ENCODE measurements at places on chromosomes 6 and 20. TPM values are rescaled to one million over a fixed set of nuclear protein-coding genes. Genes with fewer than 3 reads are reported as not detected.

Gene CALHM4
- not detected for polyA plus RNA-seq

Gene CLVS2
- polyA plus RNA-seq = not detected

- H3K27me3 ChIP-seq = no peaks in the 10 kb centered on the region
- no peak overlapping the region for H3K4me3 ChIP-seq
- no peak for DNase-seq
- no peaks in the 10 kb centered on the region for H3K4me1 ChIP-seq
Observed at GRCh38 chr6:87633851-87634250, 43.9 kb downstream of the ORC3 start.

GRCh38 chr20:6838181-6838826 is 70.8 kb downstream of the BMP2 start:
- no peak for DNase-seq
- no peaks in the 10 kb centered on the region for H3K4me1 ChIP-seq
- no peak overlapping the region for H3K27ac ChIP-seq
- H3K27me3 ChIP-seq = no peaks in the 10 kb centered on the region
- no peak overlapping the region for H3K4me3 ChIP-seq

Gene TPBG
- 1.7 TPM for polyA plus RNA-seq

DNA sequence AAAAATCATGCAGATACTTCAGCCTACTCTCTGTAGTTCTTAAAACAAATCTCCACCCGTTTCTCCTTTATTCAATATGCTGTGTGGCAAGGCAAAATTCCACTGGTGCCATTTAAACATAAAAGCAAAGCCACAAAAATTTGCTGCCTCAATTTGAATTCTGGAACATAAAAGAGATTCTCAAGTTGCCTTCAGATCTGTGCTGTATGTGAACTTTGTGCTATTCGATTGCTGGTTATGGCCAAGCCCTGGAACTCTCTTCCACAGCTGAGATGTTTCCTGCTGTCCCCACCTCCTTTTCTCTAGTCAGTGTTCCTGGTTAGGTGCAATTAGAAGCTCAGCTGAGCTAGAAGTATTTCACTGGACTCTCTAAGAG is 395.3 kb upstream of the BTBD3 start:
- H3K27me3 ChIP-seq = no peaks in the 10 kb centered on the region
- H3K4me3 ChIP-seq = no peak overlapping the region
- H3K36me3 ChIP-seq = no peaks in the 10 kb centered on the region

GRCh38 chr6:134071846-134072245 is 19.4 kb upstream of the SLC2A12 start:
- no peaks in the 10 kb centered on the region for H3K27me3 ChIP-seq
- H3K36me3 ChIP-seq = no peaks in the 10 kb centered on the region
- no peak overlapping the region for H3K4me3 ChIP-seq
- DNase-seq = no peak
- H3K4me1 ChIP-seq = no peaks in the 10 kb centered on the region

Gene CFAP61
- not detected for polyA plus RNA-seq

GRCh38 chr6:75947935-75948334 is 124.5 kb downstream of the IMPG1 start:
- H3K27me3 ChIP-seq = no peaks in the 10 kb centered on the region
- no peak overlapping the region for H3K4me3 ChIP-seq
- H3K4me1 ChIP-seq = no peaks in the 10 kb centered on the region
- no peak for DNase-seq
- H3K27ac ChIP-seq = no peak overlapping the region

Gene SLC17A3
- not detected for polyA plus RNA-seq

DNA sequence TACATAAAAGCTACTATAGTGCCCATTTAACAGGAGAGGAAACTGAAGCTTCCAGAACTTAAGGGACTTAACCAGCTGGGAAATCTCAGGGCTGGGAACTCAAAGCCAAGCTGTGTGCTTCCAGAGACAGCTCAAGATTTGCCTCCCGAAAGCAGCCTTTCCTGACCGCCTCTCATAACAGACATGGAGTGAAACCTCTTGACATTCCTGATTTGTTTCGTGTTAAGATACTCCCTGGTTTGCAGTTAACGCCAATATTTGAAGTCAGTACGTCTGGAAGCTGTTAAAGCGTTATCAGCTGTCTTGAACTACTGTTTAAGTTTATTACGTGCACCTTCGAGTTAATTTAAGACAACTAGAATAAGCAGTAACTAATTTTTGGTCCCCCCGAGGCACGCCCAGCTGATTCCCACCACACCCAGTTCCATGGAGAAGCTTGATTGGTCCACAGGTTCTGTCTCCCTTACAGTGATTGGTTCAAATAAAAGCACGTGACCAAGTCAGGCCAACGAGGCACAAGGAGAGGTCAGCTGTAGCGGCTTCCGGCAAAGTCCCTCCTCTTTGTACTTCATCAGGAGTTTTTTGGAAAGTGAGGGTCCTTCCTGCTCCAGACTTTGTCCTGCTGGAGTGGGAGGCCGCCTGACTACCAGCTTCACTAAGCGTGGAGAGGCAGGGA is 8.9 kb upstream of the TCP11 start:
- no peaks in the 10 kb centered on the region for H3K36me3 ChIP-seq
- DNase-seq = no peak
- no peaks in the 10 kb centered on the region for H3K27me3 ChIP-seq
- no peak overlapping the region for H3K27ac ChIP-seq
- no peaks in the 10 kb centered on the region for H3K4me1 ChIP-seq
- H3K4me3 ChIP-seq = no peak overlapping the region

- no peaks in the 10 kb centered on the region for H3K36me3 ChIP-seq
- H3K4me1 ChIP-seq = peaks cover 44% of the 10 kb centered on the region
- peak; percentile 37 for DNase-seq
- H3K4me3 ChIP-seq = no peak overlapping the region
- H3K27me3 ChIP-seq = no peaks in the 10 kb centered on the region
- H3K27ac ChIP-seq = no peak overlapping the region
Observed at GRCh38 chr6:41439524-41440418, 104.4 kb downstream of the NCR2 start.

Gene BHLHE23
- not detected for polyA plus RNA-seq

- no peak overlapping the region for H3K27ac ChIP-seq
- H3K36me3 ChIP-seq = no peaks in the 10 kb centered on the region
- no peaks in the 10 kb centered on the region for H3K27me3 ChIP-seq
Observed at GRCh38 chr6:31610968-31611367, 4.1 kb upstream of the AIF1 start.

- DNase-seq = no peak
- H3K27me3 ChIP-seq = no peaks in the 10 kb centered on the region
- no peak overlapping the region for H3K27ac ChIP-seq
- H3K36me3 ChIP-seq = no peaks in the 10 kb centered on the region
- no peak overlapping the region for H3K4me3 ChIP-seq
Observed at GRCh38 chr6:68718385-68719073, 83.4 kb downstream of the ADGRB3 start.

Gene OOEP
- polyA plus RNA-seq = 0.28 TPM

DNA sequence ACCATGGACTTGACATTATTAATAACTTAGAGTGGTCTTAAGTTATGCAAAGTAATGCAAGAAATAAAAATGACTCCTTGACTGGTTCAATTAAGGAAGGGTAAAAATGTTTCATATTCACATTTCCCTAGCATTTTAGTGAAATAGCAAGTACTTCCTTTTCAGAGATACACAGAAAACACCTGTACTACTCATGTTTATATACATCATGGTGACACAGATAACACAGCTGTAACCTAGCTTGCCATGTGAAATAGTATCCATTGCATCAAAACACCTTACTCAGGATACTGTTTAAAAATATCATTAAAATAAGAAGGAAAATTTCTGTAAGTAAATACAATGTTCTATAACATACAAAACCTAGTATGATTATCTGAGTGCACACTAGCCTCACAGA is 102.4 kb downstream of the AHI1 start:
- H3K27me3 ChIP-seq = no peaks in the 10 kb centered on the region
- DNase-seq = no peak
- no peaks in the 10 kb centered on the region for H3K36me3 ChIP-seq
- H3K4me3 ChIP-seq = no peak overlapping the region

DNA sequence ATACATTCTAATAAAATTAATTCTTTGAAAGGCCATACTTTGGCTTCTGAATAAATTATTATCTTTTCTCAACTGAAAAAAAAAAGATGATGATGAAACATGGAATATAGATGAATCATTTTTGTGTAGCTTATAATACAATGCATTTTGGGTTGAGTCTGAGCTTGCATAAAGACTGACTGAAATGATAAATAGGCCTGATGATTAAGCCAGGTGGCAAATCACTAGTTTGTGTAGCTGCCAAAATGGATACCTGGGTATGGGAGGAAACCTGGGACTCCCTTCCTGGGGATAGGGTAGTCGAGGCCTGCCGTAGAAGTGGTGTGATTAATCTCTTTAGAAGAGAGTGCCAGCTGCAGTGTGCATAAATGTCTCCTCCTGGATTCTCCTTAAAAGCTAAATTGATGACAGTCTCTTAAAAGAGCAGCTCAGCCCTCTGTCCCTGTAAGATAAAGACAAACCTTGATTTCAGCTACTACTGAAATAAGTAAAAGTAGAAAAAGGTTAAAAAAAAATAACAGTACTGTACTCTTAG is 275.1 kb downstream of the GRIK2 start:
- no peaks in the 10 kb centered on the region for H3K36me3 ChIP-seq
- no peak for DNase-seq
- no peak overlapping the region for H3K27ac ChIP-seq
- H3K27me3 ChIP-seq = no peaks in the 10 kb centered on the region
- H3K4me3 ChIP-seq = no peak overlapping the region
- H3K4me1 ChIP-seq = no peaks in the 10 kb centered on the region

GRCh38 chr20:18633411-18633810 is 45.6 kb downstream of the DTD1 start:
- DNase-seq = no peak
- H3K27ac ChIP-seq = no peak overlapping the region
- H3K27me3 ChIP-seq = no peaks in the 10 kb centered on the region
- no peaks in the 10 kb centered on the region for H3K4me1 ChIP-seq
- peaks cover 3% of the 10 kb centered on the region for H3K36me3 ChIP-seq

- peak overlapping the region; percentile 30 for H3K4me3 ChIP-seq
- no peak for DNase-seq
- H3K36me3 ChIP-seq = no peaks in the 10 kb centered on the region
- peaks cover 31% of the 10 kb centered on the region for H3K27me3 ChIP-seq
- H3K4me1 ChIP-seq = peaks cover 13% of the 10 kb centered on the region
- H3K27ac ChIP-seq = no peak overlapping the region
Observed at GRCh38 chr6:108133594-108134179, 32.1 kb upstream of the NR2E1 start.

Gene PRR18
- polyA plus RNA-seq = not detected

- peaks cover 3% of the 10 kb centered on the region for H3K27me3 ChIP-seq
- no peaks in the 10 kb centered on the region for H3K4me1 ChIP-seq
- no peak overlapping the region for H3K4me3 ChIP-seq
- no peaks in the 10 kb centered on the region for H3K36me3 ChIP-seq
- H3K27ac ChIP-seq = no peak overlapping the region
Observed at GRCh38 chr20:51106011-51106410, 83.1 kb upstream of the KCNG1 start.

- no peaks in the 10 kb centered on the region for H3K27me3 ChIP-seq
- H3K4me3 ChIP-seq = no peak overlapping the region
Observed at GRCh38 chr6:49342410-49342809, 120.6 kb downstream of the MMUT start.

- no peak for DNase-seq
- H3K27me3 ChIP-seq = no peaks in the 10 kb centered on the region
- no peak overlapping the region for H3K27ac ChIP-seq
- no peaks in the 10 kb centered on the region for H3K36me3 ChIP-seq
- no peaks in the 10 kb centered on the region for H3K4me1 ChIP-seq
Observed at GRCh38 chr6:162917506-162917905, 189.7 kb downstream of the PACRG start.

GRCh38 chr6:118054082-118054481 is 147.0 kb downstream of the SLC35F1 start:
- DNase-seq = no peak
- H3K4me1 ChIP-seq = no peaks in the 10 kb centered on the region
- H3K36me3 ChIP-seq = no peaks in the 10 kb centered on the region

DNA sequence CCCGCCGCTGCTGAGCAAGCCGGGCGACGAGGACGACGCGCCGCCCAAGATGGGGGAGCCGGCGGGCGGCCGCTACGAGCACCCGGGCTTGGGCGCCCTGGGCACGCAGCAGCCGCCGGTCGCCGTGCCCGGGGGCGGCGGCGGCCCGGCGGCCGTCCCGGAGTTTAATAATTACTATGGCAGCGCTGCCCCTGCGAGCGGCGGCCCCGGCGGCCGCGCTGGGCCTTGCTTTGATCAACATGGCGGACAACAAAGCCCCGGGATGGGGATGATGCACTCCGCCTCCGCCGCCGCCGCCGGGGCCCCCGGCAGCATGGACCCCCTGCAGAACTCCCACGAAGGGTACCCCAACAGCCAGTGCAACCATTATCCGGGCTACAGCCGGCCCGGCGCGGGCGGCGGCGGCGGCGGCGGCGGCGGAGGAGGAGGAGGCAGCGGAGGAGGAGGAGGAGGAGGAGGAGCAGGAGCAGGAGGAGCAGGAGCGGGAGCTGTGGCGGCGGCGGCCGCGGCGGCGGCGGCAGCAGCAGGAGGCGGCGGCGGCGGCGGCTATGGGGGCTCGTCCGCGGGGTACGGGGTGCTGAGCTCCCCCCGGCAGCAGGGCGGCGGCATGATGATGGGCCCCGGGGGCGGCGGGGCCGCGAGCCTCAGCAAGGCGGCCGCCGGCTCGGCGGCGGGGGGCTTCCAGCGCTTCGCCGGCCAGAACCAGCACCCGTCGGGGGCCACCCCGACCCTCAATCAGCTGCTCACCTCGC is 1.5 kb downstream of the ARID1B start:
- H3K36me3 ChIP-seq = no peaks in the 10 kb centered on the region
- peak overlapping the region; percentile 71 for H3K27ac ChIP-seq
- peak; percentile 45 for DNase-seq
- no peaks in the 10 kb centered on the region for H3K27me3 ChIP-seq

DNA sequence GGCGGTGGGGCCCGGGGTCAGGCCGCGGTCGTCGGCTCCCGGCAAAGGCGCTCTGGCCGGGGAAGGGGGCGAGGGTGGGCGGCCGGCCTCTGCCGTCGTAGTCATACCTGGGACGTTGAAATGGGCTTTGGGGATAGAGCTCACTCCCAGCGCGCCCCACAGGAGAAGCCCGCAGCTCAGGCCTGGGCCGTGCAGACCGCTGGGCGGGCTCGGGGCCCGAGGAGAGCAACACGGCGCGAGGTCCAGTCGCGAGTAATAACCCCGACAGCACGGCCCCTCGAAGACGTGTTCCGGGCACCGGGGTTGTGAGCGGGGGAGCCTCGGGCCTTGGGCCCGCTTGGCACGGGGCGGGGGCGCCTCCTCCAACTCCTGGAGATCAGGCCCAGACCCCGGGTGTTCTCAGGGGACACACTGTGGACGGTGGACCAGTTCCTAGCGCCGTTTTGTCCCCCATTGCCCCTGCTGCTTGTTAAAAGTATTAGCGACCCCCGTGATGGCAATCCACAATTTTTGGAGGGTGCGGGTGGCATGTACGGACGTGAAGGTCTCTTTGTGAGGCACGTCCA is 10.9 kb downstream of the FOXC1 start:
- H3K4me1 ChIP-seq = peaks cover 9% of the 10 kb centered on the region
- H3K4me3 ChIP-seq = no peak overlapping the region
- H3K27ac ChIP-seq = no peak overlapping the region
- no peak for DNase-seq
- no peaks in the 10 kb centered on the region for H3K36me3 ChIP-seq

Gene GABRR1
- polyA plus RNA-seq = not detected

DNA sequence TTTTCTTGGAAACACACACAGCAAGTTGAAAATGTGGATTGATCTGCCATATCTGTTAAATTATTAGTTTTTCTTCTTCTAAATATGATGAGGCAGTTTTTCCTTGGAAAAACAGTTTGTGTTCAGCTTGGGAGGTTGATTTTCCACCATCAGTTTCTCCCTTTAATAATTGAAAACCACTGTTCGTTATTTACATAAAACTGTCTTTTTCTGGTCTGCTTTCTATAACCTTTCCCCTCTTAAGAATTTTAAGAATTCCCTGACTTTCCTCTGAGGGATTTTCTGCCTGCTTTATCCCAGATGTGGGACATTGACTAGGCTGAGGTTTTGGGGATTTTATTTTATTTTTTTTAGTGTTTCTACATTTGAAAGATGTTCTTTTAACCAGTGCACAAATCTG is 27.2 kb downstream of the DSE start:
- H3K36me3 ChIP-seq = no peaks in the 10 kb centered on the region
- no peaks in the 10 kb centered on the region for H3K27me3 ChIP-seq
- H3K4me3 ChIP-seq = no peak overlapping the region
- H3K27ac ChIP-seq = no peak overlapping the region
- H3K4me1 ChIP-seq = peaks cover 12% of the 10 kb centered on the region

Measured in CD4-positive, alpha-beta memory T cell (primary cell).